Activated naive CD4-positive, alpha-beta T cell treated with anti-CD3 and anti-CD28 coated beads for 36 hours (primary cell): ENCODE measurements at places on chromosomes 4 and X. TPM values are rescaled to one million over a fixed set of nuclear protein-coding genes. Genes with fewer than 3 reads are reported as not detected.

GRCh38 chrX:134661295-134661694 lies 3.0 kb upstream of the PLAC1 start:
- H3K27ac ChIP-seq: no peak overlapping the region
- H3K36me3 ChIP-seq: no peaks in the 10 kb centered on the region
- DNase-seq: no peak
- H3K4me1 ChIP-seq: no peaks in the 10 kb centered on the region

The LPAR4 gene
- not detected for total RNA-seq

The RLIM gene
- total RNA-seq: 41.8 TPM

GRCh38 chrX:46739736-46740135 lies 19.2 kb downstream of the SLC9A7 start:
- H3K4me1 ChIP-seq: peaks cover 3% of the 10 kb centered on the region
- no peak for DNase-seq
- no peak overlapping the region for H3K27ac ChIP-seq

DNA sequence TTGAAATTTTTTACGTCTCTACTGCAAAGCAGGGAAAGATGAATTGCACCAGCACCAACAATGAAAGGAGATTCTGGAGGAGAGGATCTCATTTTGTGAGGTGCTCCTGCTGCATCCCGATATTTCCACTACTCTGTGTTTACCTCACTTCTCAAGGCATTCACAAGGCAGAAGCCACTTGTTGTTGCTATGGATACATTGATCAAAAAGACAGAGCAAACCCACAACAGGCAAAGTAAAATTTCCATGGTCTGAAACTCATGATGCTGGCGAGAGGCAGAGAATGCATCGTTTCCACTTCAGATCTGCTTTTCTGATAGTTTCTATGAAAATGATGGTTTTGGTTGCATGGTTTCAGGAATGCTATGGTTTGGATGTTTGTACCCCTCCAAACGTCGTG lies 323.3 kb downstream of the ASMT start:
- no peak for DNase-seq
- H3K27ac ChIP-seq: no peak overlapping the region
- no peaks in the 10 kb centered on the region for H3K4me1 ChIP-seq
- no peaks in the 10 kb centered on the region for H3K36me3 ChIP-seq
- H3K4me3 ChIP-seq: no peak overlapping the region

The PABPC1L2B gene
- not detected for total RNA-seq

The CFP gene
- total RNA-seq: 6.8 TPM

DNA sequence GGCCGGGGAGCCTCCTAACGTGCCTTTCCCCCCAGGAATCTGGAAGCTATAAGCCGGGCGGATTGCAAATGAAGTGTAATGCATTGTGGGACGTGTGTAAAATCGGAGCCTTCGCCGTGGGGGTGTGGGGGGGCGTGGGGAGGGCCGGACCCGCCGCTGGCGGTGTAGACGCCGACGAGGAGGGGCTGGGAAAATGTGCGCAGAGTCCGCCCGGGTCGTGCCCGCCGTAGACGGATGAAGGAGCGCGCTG lies 1.3 kb downstream of the STOX2 start:
- peaks cover 6% of the 10 kb centered on the region for H3K4me1 ChIP-seq
- no peaks in the 10 kb centered on the region for H3K36me3 ChIP-seq
- H3K27ac ChIP-seq: no peak overlapping the region
- DNase-seq: no peak
- peaks cover 60% of the 10 kb centered on the region for H3K27me3 ChIP-seq
- no peak overlapping the region for H3K4me3 ChIP-seq

The HSFX3 gene
- total RNA-seq: not detected
